ENCODE measurements at places on chromosomes 7 and 10. TPM values are rescaled to one million over a fixed set of nuclear protein-coding genes. Genes with fewer than 3 reads are reported as not detected.

- no peak overlapping the region for H3K27ac ChIP-seq
- H3K36me3 ChIP-seq = no peaks in the 10 kb centered on the region
- DNase-seq = no peak
- H3K4me3 ChIP-seq = no peak overlapping the region
- peaks cover 6% of the 10 kb centered on the region for H3K27me3 ChIP-seq
- H3K4me1 ChIP-seq = no peaks in the 10 kb centered on the region
Observed at GRCh38 chr7:112594397-112594796, 113.6 kb downstream of the LSMEM1 start.

- DNase-seq = no peak
- H3K4me1 ChIP-seq = peaks cover 6% of the 10 kb centered on the region
- no peak overlapping the region for H3K27ac ChIP-seq
- H3K4me3 ChIP-seq = no peak overlapping the region
Observed at GRCh38 chr7:128796327-128796726, 4.6 kb downstream of the CCDC136 start.

DNA sequence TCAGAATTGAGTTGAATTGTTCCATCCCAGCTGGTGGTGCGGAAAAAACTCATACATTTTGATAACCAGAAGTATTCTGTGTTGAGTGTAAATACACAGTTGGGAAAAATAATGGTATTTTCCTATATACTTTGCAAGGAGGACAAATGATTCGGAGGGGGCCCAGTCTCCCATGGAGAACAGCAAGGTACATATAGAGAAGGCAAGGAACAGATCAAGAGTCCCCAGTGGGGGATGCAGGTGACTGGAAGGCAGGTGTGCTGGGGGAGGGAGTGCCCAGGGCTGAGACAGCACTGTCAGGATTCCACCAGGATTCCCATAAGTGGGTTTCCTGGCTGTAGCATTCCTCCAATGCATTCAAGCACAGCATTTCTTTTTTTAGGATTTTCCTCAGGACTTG is 10.8 kb upstream of the ADCY1 start:
- no peak overlapping the region for H3K27ac ChIP-seq
- H3K36me3 ChIP-seq = no peaks in the 10 kb centered on the region
- no peaks in the 10 kb centered on the region for H3K27me3 ChIP-seq
- H3K4me1 ChIP-seq = no peaks in the 10 kb centered on the region
- no peak overlapping the region for H3K4me3 ChIP-seq

GRCh38 chr7:146175716-146176115 is 59.1 kb downstream of the CNTNAP2 start:
- no peak overlapping the region for H3K4me3 ChIP-seq
- no peak overlapping the region for H3K27ac ChIP-seq
- no peaks in the 10 kb centered on the region for H3K36me3 ChIP-seq
- no peaks in the 10 kb centered on the region for H3K4me1 ChIP-seq
- no peak for DNase-seq

DNA sequence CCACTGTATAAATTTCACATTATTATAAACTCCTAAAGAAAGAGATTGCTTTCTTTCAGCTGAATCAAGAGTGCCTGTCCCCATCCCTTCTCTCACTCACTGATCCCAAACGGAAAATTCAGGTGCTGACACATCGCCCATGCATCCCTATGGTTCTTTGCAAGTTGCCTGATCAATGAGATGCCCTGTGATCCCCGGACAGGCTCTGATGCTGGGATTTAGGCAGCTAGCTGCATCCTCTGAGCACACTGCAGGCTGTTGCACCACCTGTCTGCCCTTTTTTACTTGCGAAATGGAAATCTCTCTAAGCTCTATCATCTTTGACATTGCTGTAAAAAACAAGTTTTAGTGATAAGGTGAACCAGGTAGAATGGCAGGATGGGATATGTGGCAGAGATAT is 456.5 kb downstream of the GATA3 start:
- H3K27ac ChIP-seq = no peak overlapping the region
- no peaks in the 10 kb centered on the region for H3K4me1 ChIP-seq
- H3K36me3 ChIP-seq = no peaks in the 10 kb centered on the region

GRCh38 chr10:98045785-98046389 is 15.5 kb upstream of the CRTAC1 start:
- no peak overlapping the region for H3K27ac ChIP-seq
- H3K4me1 ChIP-seq = no peaks in the 10 kb centered on the region
- no peak overlapping the region for H3K4me3 ChIP-seq
- H3K27me3 ChIP-seq = peaks cover 30% of the 10 kb centered on the region
- DNase-seq = peak; percentile 71

GRCh38 chr7:79282882-79283602 is 170.4 kb downstream of the MAGI2 start:
- no peaks in the 10 kb centered on the region for H3K4me1 ChIP-seq
- H3K27me3 ChIP-seq = peaks cover 2% of the 10 kb centered on the region
- H3K36me3 ChIP-seq = no peaks in the 10 kb centered on the region
- no peak for DNase-seq
- no peak overlapping the region for H3K4me3 ChIP-seq
- H3K27ac ChIP-seq = no peak overlapping the region

Gene MARVELD1
- total RNA-seq = 1.3 TPM

Gene AGAP5
- total RNA-seq = 10.2 TPM
